ENCODE measurements at places on chromosomes 11 and 22.

GRCh38 chr11:79189055-79189454 is 251.8 kb downstream of the TENM4 start:
- no peak for DNase-seq

- no peak for DNase-seq
Measured at GRCh38 chr22:32744176-32744959, 57.1 kb upstream of the TIMP3 start.

GRCh38 chr11:46391578-46392420 is at the start of gene CHRM4:
CHRM4 (minus strand) TSS chr11:46391776; CDS start chr11:46386557, 5,219 bp downstream.
- peak; percentile 69 for DNase-seq

DNA sequence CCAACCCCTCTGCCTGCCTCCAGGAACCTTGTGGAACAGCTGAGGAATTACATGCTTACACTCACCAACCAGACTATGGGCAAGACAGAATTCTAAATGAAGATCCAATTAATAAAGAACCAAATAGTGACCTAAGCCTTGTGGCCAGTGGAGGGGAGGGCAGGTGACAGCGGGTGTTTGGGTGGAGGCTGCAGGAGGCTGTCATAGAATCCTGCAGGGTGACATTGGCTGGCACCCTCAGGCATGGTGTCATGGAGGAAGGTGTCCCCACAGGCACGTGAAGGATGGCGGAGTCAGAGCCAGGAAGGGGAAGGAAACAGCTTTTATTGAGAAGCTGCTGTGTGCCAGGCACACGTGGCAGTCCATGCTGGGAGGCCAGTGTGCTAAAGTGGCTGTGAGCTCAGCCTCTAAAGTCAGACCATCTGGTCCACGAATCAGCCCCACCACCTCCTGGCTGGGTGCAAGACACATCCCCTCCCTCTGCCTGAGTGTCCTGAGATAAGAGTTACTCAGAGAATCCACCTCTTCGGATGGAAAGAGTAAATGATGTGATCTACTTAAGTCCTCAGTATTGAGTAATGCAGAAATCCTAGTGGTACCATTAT is 8.7 kb downstream of the MYO18B start:
- no peak for DNase-seq

GRCh38 chr11:107590460-107591377 is at the start of gene ELMOD1:
ELMOD1 (plus strand) TSS chr11:107591147; CDS start chr11:107618190, 27,043 bp downstream.
- DNase-seq = peak; percentile 89

DNA sequence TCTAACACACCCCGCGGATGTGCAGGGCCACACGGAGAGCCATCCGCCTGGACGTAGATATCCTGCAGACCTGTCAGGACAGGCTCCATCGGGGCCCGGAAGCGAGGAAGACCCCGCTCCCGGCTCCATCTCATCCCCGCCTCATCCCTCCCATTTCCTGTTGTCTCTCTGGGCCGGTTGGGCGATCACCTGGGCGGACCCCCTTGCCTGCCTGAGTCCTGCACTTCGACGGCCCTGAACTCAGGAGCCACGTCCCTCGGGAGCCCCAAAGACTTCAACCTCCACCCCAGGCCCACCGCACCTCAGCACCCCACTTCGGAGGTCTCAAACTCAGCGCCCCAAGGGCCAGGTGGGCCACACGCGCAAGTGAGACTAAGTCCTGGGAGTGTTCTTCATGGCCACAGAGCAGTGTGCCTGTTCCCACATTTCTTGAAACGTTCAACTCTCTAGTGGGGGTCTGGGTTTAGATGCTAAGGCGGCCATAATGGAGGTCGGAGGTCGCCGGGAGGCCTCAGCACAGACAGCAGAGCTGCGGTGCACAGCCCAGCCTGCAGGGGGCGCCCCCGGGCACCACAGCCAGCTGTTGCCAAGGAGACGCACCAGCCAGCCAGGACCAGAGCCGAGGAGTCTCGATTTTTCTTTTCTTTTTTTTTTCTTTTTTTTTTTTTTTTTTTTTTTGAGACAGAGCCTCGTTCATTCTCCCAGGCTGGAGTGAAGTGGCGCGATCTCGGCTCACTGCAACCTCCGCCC is 26.0 kb upstream of the FADD start:
- DNase-seq = peak; percentile 64

- no peak for DNase-seq
Measured at GRCh38 chr11:73374151-73374550, 2.0 kb upstream of the RELT start.

DNA sequence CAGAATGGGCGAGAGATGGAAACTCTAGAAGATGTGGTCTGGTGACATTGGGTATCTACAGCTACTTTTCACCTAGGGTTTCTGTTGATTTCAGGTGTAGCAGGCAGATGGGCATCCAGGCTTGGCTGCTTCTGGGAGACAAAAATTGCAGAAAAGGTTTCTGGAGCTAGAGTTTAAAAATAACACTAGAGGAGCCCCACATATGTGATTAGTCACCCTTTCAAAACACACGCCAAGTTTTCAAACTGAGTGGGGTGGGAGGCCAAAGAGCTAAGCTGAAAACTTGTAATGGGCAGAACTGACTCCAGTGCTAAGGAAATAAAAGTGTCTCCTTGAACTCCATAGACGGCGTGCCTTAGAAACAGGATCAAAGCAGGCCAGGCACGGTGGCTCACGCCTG is 80.8 kb downstream of the GRK3 start:
- no peak for DNase-seq

DNA sequence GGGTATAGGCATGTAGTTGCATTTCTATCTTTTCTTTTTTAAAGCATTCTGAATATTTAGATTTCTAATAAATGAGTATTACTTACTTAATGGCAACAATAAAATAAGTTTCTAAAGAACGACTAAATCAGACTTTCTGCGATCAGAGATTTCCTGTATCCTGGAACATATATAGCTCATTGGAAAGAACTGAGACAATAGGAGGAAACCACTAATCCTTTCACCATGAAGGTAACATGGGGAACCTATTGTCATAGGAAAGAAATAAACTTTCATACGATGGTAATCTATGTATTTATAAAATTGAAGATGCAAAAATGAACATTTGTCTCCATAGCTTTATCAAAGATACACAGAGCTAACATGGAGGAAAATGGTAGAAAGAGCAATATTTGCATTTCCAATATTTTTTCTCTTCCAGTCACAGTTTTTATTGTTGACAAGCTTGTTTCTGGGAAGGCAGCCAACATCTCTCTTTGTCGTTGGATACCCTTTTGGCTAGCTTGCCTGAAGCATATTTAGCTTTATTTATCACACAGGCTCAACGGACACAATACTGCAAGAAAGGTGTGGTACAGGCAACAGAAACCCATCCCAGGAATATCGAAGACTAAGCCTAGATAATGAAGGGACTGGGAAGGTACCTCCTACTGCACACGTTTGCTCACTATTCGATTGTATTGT is 293.3 kb upstream of the MPPED2 start:
- DNase-seq = no peak

- DNase-seq = no peak
Measured at GRCh38 chr11:69199583-69200315, 44.0 kb downstream of the SMIM38 start.

DNA sequence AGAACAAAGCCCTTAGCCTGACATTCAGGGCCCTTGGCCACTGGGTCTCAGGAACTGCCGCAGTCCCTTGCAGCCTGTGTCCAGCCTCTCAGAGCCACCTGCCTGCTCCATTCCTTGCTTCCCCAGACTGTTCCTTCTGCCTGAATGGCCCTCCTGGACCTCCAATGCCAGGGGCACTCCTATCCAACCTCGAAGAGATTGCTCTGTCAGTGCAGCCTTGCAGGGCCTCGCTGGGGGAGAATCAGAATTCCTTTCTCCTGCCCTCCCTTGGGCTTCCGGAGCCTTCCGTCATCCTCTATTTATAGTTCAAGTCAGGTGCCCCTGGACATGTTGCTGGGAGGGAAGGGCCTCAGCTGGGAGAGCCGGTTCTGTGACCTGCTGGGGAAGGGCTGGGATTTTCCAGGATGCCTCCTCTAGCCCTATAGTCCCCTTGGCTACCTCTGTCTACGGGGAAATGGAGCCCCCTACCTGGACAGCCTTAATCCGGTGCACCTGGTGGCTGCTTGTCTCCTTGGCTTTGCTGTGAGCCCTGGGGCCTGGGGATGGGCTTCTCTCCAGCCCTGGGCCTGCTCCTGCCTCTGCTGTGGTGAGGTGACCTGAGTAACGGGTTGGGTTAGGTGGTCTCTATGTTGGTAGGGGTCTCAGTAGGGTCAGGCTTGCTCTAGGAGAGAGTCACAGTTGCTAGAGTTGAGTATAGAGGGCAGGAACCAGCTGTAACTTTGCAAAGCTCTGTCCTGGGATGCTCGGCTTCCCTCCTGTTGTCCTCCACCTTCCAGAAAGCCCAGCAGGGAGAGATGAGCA is 45.9 kb upstream of the SYT7 start:
- DNase-seq = no peak

All from nephron progenitor cell (in vitro differentiated cells).